ENCODE measurements at places on chromosomes 3 and 15.

GRCh38 chr3:23135026-23135785 is 67.9 kb upstream of the UBE2E2 start:
- no peak for DNase-seq

- DNase-seq, result no peak
These were observed 9.4 kb downstream of the TMEM41A start for GRCh38 chr3:185489462-185489861.

- DNase-seq, result peak; percentile 98
These were observed 61.4 kb downstream of the UMPS start for GRCh38 chr3:124791639-124792151.

GRCh38 chr3:52330194-52330805 is 14.2 kb downstream of the DNAH1 start:
- DNase-seq, result no peak

DNA sequence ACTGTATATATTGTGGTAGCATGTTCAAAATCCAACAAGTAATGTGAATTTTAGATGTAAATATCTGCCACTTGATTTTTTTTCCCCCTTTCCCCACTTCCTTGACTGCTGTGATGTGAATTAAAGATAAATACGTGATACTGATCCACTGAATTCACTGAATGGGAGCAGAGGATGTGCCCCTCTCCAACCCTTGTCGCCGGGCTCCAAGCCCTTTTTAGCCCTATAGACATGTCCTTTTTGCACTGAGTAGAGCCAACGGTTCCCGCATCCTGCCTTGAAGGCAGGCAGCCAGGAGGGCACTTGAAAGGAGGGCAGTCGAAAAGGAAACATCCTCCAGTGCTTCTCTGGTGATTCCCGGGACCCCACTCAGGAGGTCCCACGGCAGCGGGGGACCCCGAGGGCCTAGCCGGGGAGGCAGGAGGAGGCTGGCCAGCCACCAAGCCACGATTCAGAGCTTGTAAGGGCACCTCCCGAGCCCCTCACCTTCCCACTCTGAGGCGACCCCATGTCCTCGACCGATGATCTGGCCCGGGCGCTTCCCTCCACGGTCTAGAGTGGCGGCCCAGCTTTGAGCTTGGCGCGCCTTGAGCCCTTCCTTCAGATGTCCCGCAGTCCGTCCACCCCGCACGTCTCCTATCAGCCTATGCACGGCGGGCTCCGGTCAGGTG is 901 bp upstream of the MANF start:
- DNase-seq, result peak; percentile 12

GRCh38 chr15:39966521-39966920 is 32.6 kb downstream of the EIF2AK4 start:
- peak; percentile 45 for DNase-seq

DNA sequence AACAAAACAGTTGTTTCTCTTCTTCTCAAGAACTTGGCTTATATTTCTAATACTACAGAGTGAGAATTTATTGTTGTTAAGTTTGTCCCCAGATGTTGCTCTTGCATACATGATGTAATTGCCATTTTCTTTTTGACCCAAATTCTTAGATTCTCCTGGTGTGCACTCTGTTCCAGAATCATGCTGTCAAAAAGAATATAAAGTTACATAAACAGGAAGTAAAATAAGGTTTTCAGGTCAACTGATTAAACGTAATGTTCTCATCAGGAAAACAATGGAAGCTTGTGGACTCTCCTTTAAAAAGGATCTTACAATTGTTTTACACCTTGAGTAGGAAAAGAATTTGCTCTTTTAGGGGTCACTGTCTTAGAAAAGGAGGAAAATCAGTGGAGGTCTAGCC is 121.8 kb downstream of the ADAM10 start:
- peak; percentile 51 for DNase-seq

GRCh38 chr15:77830051-77830468 is 197.3 kb upstream of the LINGO1 start:
- DNase-seq, result peak; percentile 48

DNA sequence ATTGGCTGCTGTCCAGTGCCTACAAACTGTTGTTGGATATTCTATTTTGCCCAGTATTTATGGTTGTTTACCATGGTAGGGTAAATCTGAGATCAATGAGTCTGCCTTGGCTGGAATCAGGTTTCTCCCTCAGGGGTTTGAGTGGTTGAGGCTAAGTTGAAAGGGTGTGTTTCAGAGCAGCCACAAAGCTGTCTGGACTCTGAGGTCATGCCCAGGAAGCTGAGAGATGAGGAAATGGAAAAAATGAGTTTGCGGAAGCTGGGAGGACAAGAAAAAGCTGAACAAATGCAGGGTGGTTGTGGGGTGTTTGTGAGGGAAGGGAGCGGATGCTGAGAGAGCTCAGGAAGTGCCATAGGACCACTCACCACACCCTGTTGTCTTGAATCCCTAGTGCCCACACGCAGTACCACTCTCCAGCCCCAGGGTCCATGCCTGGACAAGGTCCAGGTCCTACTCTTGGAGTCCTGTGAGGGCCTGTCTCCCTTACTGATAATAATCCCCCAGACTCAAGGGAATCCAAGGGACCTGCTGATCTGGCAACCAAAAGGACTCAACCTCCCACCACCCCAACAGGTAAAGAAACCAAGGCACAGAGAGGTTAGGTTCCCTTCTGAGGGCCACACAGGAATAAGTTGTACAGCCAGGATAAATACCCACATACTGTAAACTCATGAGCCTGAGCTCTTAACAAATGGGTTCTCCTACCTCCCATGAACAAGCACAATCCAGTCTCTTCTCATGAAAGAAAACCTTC is 81.6 kb downstream of the PPCDC start:
- peak; percentile 89 for DNase-seq

DNA sequence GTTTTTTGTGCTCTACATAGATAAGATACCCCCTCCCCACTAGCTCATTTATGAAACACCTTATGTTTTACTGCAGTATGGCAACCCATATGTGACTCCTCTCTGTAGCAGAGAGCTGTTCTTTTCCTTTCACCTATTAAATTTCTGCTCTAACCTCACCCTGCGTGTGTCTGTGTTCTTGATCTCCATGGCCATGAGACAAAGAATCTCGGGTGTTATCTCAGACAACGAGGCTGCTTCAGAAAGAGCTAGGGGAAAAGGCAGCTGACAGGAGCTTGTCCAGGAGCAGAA is 18.0 kb downstream of the CCR8 start:
- DNase-seq, result no peak

- DNase-seq, result no peak
These were observed 13.8 kb downstream of the TLE3 start for GRCh38 chr15:70083946-70084345.

DNA sequence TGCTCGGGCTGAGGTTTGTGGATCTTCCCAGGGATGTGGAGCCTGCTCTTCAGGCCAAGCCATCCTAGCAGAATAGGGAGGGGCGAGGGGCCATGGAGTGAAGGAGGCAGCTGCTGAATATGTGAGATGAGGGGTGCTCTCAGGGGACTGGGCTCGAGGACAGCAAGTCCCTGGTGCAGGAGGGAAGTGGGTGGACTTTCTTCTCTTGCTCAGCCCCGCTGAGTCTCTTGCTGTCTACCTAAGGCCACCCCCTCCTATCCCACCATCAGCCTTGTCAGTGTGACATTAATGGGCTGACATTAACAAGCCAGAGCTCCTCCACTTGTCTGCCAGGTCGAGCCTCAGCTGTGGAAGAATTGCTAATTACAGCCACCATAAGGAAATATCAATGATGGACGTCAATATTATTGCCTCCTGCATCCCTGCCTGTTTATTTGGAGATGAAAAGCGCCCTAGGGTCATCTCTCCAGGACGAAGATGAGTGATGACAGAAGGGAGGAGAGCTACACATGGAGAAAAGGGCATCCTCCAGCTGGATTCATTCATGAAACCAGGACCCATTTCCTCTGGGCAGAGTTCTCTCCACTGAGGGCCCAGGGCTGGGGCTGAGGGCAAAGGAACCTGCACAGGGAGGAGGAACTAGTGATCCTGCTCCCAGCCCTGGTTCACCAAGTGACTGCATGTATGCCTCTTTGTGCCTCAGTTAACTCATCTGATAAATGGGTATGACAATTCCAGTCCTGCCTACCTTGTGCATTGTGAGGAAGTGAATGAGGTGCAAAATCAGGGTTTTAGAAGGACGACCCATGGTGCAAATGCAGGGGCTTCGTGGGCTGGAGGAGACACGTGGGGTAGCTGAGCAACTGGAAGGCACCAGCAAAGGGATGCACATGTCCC is 34.9 kb upstream of the LINGO1 start:
- DNase-seq, result no peak

DNA sequence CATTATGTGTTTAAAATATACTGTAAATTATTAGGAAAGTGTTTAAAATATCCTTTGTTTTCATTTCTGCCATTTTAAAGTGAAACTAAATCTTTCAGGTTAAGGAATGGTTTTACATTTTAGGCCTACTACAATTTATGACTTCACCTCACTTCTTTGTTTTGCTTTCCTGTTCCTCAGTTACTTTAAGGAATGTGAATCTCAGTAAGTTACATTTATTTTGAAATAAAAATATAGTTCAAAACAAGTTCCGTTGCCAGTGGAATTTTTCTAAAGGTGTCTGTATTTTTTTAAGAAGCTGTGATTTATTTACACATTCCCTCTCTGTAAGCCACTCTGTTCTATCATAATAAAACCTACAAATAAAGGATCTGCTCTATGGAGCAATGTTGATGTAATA is 630.9 kb upstream of the AGTR1 start:
- DNase-seq, result peak; percentile 39

DNA sequence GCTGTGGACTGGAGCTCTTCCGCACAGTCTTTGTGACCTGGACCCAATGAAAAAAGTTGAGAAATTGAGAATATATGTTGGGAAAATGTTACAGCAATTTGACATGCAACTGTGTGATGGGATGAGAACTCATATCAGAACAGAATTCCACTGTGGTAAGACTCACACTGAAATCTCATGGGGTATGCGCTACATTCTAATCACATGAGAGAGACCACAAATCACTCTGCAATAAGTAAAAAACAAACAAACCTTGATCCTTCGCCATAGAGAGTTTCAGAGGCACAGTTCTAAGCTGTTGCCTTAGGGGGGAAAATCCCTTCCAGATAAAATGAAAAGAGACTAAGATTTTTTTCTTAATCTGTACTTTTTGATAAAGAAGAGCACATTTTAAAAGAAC is 37.3 kb downstream of the LMCD1 start:
- DNase-seq, result peak; percentile 93

- DNase-seq, result no peak
These were observed 23.1 kb downstream of the CD47 start for GRCh38 chr3:108067768-108068167.

GRCh38 chr3:172112734-172113120 is 73.3 kb downstream of the FNDC3B start:
- no peak for DNase-seq

DNA sequence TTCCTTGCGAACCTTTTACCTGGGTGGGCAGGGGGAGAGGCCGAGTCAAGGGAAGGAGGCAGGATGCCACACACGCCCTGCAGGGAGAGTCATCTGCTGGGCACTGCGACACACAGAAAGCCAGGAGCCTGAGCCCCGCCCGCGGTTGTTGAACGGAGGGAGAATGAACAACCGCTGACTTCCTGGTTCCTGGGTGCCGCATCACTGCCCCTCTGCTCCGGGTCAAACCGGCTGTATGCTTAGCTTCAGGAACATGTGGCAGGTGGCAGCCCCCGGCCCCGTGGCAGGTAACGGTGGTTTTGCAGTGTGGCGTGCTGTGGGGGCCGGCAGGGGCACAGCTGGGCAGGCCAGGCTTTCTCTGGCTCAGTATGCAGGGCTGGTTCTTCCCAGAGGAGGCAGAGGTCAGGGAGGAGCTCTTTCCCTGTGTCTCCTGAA is 33.4 kb downstream of the APBA2 start:
- no peak for DNase-seq

GRCh38 chr15:99433757-99434450 is 131.9 kb upstream of the MEF2A start:
- DNase-seq, result no peak

- no peak for DNase-seq
These were observed 916.8 kb downstream of the CADM2 start for GRCh38 chr3:85875589-85875988.

GRCh38 chr3:98874602-98875249 is 26.8 kb downstream of the DCBLD2 start:
- no peak for DNase-seq

- DNase-seq, result no peak
These were observed 34.8 kb upstream of the CD47 start for GRCh38 chr3:108125550-108126071.

DNA sequence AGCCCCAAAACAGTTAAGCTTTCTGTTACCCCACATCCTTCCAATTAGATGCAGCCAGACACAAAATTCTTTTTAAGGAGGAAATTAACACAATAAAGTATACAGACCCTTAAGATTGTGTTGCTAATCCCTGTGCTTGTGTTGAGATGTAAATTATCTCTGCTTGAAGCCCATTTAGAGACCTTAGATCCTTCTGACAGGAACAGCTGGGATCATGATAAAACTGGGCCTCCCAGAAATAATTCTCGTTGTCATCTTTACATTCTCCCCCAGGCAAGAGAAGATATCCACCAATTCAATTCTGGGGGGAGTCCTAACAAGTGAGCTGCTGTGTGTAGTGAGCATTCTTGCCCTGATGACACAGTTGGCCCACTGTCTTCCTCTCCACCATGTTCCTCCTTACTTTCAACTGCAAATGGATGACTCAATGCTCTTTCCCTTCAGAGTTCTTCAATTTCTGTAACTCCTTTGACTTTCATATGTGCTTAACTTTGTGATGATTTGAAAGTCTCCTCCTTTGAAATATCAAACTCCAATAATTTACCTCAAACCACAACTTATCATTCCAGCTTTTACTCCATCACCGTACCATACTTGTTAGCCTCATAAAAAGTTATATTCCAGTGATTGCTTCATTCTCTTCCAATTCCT is 186.6 kb downstream of the RAP2B start:
- DNase-seq, result no peak

GRCh38 chr3:98057631-98058030 is 22.5 kb upstream of the GABRR3 start:
- no peak for DNase-seq

DNA sequence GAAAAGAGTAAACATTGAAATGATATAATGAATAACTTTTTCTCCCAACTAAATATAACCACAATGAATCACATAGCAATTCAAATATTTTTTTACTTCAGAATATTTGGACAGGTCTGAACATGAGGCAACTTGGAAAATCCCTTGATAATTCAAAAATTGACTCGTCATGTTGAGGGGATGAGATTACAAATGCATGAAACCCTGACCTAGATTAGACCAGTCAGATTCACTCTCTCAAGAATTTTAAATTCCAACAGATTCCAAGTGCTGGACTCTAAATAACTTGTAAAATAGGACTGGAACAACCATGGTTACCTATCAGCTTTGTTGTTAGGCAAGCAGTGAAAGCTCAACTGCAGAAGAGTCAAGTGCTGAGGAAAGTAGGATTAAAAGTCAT is 317.5 kb downstream of the GBE1 start:
- DNase-seq, result no peak
